Spinal cord (tissue), 10 donors: ENCODE measurements at places on chromosomes 11 and 22.

DNA sequence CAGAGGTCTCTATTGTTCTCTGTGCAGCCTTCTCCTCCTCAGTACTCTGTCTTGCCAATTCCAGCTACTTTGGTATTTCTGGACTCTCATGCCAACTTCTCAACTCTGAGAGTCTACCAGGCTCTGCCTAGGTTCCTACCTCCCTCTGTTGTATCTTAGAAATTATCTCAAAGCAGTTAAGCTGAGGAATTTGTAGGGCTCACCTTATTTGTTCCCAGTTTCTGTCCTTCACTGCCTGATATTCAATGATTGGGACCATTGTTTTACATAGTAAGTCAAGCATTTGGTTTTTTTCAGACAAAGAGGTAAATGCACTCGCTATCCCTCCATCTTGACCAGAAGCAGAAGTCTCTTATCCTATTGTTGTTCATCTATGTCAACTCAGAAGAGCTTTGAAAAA, 205.0 kb upstream of the PGR start:
- no peak for DNase-seq

- no peak for DNase-seq
These were observed 4.8 kb downstream of the FBXO3 start for GRCh38 chr11:33769542-33769941.

DNA sequence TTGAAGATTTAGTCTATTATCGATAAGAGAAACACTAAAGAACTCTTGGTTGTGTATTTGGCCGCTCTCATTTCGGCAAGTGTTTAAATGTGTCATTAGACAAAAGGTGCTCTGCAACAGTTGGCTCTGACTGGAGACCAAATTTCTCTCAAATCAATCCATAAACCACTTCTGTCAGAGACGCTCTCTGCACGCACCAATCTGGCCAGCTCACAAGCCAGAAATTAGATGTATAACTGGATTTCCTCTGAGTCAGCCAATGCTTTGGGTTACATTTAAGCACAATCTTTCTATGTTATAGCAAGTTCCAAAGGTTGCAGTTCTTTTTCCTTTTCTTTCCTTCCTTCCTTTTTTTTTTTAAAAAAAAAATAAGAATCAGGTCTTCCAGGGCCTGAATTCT, 17.6 kb upstream of the PARVA start:
- no peak for DNase-seq

- no peak for DNase-seq
These were observed 39.6 kb downstream of the CSNK2A3 start for GRCh38 chr11:11313426-11313825.

GRCh38 chr22:42760806-42761565, 40.3 kb upstream of the A4GALT start:
- no peak for DNase-seq
